GM10248 (cell line): ENCODE measurements at places on chromosomes 1 and 21.

- DNase-seq: no peak
Measured at GRCh38 chr1:154552036-154552435, 6.4 kb downstream of the UBE2Q1 start.

DNA sequence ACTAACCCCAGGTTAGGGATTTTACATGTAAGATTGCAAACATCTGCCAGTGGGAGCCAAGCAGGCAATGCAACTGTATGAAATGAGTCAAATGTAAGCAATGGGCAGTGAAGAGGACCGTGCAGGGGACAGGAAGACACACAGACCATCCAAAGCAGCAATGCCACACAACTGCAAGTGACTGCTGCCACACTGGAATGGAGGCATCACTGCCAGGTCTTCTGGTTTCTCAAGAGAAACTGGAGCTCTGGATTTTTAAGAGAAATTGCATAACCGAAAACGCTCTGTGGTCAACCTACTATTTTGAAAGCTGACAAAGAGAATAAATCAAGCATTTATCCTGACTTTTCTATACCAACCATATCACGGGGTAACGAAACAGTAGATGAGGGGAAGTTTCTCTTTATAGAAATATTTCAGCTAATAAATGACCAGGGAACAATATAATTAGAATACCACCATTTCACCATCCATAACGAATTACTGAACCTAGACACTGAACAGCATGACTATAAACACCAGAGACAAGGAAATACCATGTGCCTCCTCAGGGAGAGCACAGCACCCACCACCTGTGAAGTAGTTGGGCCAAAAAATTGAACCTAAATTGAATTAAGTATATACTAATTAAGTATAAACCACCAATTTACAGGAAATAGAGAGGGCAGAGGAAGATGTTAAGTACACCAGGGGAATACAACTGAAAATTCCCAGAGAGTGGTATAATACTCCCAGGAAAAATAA is 4.4 kb downstream of the AK2 start:
- DNase-seq: no peak

GRCh38 chr1:57319165-57319564 is 104.7 kb downstream of the DAB1 start:
- no peak for DNase-seq

- no peak for DNase-seq
Measured at GRCh38 chr1:92016720-92017316, 13.0 kb upstream of the EPHX4 start.
